Pancreas (tissue), 10 donors: ENCODE measurements at places on chromosomes 2 and 18. TPM values are rescaled to one million over a fixed set of nuclear protein-coding genes. Genes with fewer than 3 reads are reported as not detected.

DNA sequence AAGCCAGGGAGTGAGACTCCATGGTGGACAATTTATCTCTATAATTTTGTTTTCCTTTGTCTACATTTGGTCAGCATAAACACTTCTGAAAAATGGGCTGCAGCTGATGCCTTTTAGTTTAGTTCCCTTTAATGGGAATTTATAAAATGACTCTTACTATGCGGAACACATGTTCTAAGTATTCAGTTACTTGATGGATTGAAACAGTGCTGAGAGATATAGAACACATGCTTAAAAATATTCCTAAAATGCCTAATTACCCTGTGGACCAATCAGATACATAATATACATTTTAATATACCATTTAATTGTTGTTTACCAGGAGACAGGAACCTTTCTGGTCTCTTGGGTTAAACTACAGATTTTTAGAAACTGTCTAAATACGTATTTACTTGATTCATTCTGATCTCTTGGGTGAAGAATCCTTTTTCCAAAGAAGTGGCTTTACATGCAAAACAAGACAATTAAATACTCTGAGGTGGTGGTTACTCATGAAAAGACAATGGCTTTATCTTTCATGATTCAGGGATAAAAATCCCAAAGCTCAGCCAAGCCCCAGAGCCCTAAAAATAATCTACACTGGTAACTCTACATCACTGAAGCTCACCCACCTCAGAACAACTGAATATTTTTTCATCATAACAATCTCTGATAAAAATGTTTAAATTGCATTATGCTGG lies 128.1 kb upstream of the SERTAD2 start:
- DNase-seq: no peak

GRCh38 chr18:67265464-67266245 lies 250.9 kb downstream of the DSEL start:
- no peak for DNase-seq

DNA sequence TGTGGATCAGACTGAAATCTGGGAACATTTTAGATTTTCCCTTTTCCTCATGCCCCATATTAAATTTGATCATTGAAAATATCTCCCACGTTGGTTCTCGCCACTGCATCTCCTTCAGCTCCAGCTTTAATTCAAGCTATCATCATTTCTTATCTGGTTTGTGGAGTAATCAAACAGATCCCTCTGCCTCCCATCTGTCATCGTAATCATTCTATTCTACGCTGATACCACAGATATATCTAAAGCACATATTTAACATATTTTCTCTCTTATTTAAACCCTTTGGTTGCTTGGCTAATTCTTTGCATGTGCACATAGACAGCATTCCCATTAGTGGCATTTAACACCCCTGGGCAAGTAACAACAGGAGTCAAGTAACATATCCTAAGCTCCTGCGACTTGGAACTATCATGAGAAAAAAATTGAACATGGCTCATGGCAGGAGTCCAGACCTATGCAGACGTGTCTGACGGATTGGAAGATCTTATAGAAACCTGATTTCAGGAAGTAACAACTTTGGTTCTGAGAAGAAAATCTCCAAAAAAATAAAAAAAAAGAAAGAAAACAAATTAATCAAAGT lies 158.8 kb upstream of the KYNU start:
- DNase-seq: no peak

DNA sequence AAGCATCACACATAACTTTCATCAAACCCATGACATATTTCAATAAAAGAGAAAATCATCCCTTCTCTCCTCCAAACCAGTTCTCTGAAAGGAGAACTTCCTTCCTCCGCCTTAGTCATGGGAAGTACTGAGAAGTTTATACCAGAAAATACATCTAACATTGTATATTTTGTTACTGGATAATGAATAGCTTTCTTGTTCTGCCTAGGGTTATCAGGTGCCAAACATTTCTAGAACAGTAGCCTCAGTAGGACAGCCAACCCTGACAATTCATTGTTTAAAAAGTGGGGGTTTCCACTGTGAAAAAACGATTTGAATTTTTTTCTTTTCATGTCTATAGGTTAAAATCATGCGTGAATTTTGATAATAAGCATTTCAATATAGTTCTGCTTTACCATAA lies 16.0 kb upstream of the DAW1 start:
- DNase-seq: no peak

DNA sequence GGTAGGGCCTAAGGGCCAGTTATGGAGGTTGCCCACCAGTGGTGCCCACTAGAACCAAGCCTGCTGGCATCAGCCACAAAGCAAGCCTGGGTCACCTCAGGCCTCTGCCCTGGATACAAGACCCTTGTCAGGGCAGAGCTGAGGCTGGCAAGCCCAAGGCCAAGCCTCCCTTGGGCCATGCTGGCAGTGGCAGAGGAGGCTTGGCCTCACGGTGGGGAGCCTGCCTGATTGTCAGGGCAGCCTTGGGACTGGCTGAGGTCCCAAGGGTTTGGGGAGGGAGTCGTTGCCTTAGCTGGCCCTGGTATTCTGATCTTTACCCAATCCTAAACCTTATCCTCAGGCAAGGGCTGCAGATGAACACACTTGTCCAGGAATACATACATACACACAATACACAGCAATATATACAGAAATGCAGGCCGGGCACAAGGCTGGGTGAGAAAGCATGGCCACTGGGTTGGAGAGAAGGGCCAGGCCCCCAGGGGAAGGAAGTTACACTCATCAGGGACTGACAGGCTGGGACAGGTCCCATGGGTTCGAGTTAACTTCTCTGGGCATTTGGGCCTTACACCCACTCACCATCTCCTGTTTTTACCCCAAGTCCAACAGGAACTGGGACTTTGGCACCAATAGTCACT lies 21.0 kb downstream of the CCT7 start:
- peak; percentile 62 for DNase-seq

DNA sequence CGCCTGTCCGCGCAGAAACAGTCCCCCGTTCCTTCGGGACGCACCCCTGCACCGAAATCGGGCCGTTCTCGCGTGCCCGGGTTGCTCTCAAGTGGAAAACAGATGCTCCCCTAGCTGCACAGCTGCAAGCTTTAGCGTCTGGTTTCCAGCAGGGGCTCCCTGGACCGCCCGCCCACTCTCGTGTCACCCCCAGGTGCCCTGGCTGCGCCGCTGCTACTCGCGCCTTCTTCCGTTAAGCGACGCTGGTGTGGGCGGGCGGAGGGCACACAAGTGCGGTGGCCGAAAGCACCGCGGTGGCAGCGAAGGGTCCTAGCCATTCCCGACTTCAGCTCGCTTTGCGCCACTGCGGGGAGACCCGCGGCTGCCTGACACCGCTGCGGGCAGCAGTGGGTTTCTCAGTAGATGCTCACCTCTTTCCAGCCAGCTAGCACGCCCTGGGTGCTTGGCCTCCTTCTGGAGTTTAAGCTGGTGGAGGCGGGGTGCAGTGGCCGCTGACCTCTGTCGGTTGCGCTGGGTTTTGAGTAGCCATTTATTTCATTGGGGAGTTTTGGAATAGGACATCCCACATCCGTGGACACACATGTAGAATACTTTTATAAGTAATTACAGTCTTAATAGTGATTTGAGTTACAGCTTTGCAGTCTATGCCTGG lies 806 bp downstream of the ZNF407 start:
- DNase-seq: peak; percentile 64

DNA sequence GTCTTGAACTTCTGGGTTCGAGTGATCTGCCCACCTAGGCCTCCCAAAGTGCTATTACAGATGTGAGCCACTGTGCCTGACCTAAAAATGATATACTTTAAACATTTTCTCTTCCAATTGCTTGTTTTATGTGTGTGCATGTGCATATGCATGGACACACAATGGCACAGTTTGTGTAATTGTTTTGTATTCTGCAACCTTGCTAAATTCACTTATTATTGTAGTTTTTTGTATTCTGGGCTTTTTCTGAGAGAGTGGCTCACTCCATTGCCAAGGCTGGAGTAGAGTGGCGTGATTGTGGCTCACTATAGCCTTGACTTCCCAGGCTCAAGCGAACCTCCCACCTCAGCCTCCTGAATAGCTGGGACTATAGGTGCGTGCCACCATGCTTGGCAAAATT lies 8.1 kb downstream of the HAT1 start:
- DNase-seq: no peak

DNA sequence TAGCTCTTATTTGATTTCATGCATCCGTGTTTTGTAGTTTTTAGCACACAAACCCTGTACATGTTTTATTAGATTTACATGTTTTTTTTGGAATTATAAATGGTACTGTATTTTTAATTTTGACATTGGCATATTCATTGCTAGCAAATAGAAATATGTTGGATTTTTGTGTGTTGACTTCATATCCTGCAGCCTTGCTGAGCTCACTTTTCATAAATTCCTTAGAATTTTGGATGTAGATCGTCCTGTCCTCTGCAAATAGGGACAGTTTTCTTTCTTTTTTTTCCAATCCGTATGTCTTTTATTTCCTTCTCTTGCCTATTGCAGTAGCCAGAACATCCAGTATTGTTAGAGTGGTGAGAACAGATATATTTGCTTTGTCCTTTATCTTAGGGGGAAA lies 46.7 kb upstream of the GPR17 start:
- DNase-seq: no peak

- peak; percentile 63 for DNase-seq
These were observed 53.5 kb upstream of the UBE2F start for GRCh38 chr2:237913193-237913917.

GRCh38 chr2:176638167-176639015 lies 369.1 kb downstream of the MTX2 start:
- DNase-seq: peak; percentile 50

DNA sequence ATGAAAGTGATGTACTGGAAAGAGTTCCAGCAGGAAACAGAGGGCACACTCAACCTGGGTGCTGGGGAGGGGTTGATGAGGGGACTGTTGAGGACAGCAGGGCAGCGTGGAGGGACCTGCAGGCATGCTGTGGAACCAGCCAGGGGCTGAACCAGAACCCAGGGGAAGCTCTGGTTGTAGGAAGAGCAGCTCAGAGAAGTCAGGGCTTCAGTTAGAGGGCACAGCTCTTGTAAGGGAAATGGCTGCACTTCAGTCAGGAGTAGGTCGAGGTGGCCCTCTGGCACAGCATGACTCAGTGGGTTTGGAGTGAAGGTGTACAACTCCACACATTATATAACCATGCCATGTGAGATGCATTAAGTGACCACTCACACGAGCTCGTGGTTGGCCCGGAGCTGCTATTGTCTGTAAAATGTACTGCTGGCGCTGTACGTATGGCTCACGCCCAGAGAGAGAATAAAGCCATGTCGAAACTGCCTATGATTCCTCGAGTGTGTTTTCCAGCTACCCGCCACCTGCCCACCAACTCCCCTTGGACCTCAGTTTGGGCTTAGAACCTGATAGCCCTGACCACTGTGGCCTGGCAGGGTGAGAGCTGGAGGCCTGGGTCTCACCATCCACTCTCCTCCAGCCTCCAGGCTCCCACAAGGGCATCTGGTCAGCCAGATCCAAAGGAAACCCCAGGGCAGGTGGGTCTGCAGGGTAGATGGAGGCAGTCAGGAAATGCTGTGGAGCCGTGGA lies 136.5 kb upstream of the HS6ST1 start:
- DNase-seq: peak; percentile 9

- DNase-seq: no peak
These were observed 24.5 kb upstream of the SMAD7 start for GRCh38 chr18:48975120-48975816.

DNA sequence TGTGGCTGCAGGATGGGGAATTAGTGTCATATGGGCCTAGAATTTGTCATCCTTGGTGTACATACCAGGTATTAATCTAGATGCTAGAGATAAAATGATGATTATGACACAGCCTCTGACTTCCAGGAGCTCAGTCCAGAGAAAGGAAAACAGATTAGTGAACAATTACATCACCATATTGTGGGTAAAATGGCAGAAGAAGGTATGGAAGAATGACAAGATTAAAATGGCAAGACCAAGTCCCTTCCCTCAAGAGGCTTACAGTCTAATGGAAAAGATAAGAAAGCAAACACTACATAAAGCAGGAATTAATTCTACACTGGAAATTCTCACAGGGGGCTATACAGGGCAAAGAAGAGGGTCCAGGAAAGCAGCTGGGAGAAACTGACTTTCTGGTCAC lies 25.9 kb upstream of the TYMS start:
- DNase-seq: no peak

GRCh38 chr2:127620866-127621265 lies 25.1 kb upstream of the GPR17 start:
- DNase-seq: no peak

DNA sequence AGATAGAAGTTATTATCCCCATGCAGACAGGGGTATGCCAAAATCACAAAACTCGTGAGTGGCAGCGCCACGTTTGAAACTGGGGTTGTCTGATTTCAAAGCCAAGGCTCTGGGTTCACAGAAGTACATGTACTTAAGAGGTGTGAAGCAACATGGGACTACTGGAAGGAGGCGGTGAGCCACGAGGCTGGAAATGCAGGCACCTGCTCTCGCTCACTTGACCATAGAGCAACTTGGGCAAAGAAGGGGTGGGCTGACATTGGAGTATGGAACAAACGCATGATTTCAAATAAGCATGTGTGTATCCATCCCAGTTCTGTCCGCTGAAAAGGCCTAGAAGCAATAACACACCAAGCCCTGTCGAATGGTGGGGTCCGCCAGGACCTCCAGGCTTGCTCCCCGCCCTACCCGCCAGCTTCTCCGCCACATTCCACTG lies 593 bp upstream of the ACTR2 start:
- no peak for DNase-seq

GRCh38 chr2:149132901-149133300 lies 94.4 kb downstream of the LYPD6B start:
- no peak for DNase-seq

GRCh38 chr2:144936442-144936841 lies 416.5 kb upstream of the ZEB2 start:
- DNase-seq: no peak

- DNase-seq: no peak
These were observed 26.4 kb upstream of the NRP2 start for GRCh38 chr2:205655779-205656456.

GRCh38 chr2:51997571-51997970 lies 965.6 kb upstream of the NRXN1 start:
- no peak for DNase-seq

- no peak for DNase-seq
These were observed 284.1 kb downstream of the TRIB2 start for GRCh38 chr2:13000664-13001363.

- DNase-seq: no peak
These were observed 144.9 kb upstream of the TWIST2 start for GRCh38 chr2:238703053-238703415.

DNA sequence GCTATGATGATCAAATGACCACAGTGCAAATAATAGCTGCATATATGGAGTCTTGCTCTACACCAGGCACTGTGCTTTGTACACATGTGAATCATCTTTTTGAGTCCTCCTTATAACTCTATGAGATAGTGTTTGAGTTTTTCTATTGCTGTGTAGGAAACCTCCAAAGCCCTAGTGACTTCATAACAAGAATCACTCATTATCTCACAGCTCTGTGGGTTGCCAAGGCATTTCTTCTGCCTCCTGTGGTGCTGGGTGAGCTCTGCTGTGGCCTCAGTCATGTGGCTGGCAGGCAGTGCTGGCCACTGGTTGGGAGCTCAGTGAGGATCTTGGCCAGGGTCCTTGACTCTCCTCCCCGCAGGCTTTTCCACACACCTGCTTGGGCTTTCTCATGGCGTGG lies 153.4 kb downstream of the CAPN13 start:
- no peak for DNase-seq

- no peak for DNase-seq
These were observed 459.3 kb upstream of the GCFC2 start for GRCh38 chr2:76170009-76170384.

Gene GALNT13
- total RNA-seq: 0.09 TPM

Gene TFCP2L1
- total RNA-seq: 7.7 TPM

Gene C2orf68
- 27.0 TPM for total RNA-seq

Gene HOXD8
- 0.67 TPM for total RNA-seq

Gene TMEM247
- total RNA-seq: not detected

Gene LAMA3
- total RNA-seq: 13.9 TPM
